ENCODE measurements at places on chromosomes 12 and 14.
A peak's percentile ranks its signal among the peaks of the same experiment; 100 is the strongest.

DNA sequence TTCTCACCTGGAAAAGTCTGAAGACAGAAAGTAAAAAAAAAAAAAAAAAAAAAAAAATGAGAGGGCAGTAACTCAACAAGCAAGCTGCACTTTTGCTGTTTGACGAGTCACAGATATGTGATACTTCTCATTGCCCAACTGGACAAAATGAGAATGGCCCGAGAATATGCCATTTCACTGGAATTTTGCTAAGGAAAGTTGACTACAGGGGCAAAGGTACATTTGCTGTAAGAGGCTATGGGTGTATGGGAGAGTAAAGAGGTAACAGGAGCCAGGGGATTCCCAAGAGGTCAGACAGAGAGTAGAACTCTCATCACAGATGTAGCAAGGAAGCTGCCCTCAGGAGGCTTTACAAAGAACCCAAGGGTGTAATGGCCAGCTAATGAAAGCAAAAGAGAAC is 22.9 kb downstream of the KIF21A start:
- DNase-seq: no peak

- DNase-seq: peak; percentile 23
Observed at GRCh38 chr14:54366736-54367735, 29.8 kb upstream of the CDKN3 start.

DNA sequence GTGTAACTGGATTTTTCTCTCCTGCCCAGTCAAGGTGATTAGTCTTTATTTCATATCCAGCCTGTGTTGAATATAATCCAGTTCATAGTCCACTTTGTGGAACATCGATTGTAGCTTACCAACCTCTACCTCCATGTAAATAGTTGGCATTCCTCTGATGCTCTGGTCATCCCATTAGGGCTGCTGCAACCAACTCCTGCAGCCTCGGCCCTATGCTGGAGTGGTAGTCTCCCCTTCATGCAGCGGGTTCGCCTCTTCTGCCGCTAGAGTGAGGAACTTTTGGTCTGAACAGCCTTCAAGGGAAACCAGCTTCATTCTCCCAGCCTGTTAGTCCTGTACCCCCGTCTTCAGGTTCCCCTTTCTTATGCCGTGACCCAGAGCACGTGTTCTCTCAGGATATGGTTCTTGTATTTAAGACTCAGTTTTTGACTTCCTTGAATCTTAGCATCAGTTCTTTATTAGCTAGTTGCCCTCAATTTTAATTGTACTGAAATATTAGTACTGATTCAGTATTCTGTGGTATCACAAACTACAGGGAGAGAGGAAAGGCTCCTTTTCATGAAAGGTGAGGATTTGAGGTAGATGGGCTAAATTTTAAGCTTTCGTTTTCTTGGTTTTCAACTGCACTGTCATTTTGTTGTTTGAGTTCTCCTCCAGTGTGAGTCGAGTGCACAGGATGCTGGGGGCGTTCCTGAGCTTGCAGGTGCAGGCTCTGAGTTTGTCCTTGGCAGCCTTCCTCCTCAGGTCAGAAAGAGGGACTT is 33.2 kb downstream of the ZNF664 start:
- no peak for DNase-seq

- no peak for DNase-seq
Observed at GRCh38 chr12:34335819-34336262, 313.5 kb downstream of the ALG10 start.

DNA sequence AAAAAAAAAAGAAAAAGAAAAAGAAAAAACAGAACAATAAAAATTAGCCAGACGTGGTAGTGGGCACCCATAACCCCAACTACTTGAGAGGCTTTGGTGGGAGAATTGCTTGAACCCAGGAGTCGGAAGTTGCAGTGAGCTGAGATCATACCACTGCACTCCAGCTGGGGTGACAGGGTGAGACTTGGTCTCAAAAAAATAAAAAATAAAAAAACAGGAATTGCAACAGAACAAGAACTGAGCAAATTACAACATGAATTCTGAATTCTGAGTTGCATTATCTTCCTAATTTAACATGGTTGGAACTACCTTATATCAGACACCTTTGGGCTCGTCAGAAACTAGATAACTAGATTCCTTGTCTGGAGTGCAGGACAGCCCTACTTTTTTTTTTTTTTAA is 53.3 kb upstream of the NR2C1 start:
- no peak for DNase-seq

DNA sequence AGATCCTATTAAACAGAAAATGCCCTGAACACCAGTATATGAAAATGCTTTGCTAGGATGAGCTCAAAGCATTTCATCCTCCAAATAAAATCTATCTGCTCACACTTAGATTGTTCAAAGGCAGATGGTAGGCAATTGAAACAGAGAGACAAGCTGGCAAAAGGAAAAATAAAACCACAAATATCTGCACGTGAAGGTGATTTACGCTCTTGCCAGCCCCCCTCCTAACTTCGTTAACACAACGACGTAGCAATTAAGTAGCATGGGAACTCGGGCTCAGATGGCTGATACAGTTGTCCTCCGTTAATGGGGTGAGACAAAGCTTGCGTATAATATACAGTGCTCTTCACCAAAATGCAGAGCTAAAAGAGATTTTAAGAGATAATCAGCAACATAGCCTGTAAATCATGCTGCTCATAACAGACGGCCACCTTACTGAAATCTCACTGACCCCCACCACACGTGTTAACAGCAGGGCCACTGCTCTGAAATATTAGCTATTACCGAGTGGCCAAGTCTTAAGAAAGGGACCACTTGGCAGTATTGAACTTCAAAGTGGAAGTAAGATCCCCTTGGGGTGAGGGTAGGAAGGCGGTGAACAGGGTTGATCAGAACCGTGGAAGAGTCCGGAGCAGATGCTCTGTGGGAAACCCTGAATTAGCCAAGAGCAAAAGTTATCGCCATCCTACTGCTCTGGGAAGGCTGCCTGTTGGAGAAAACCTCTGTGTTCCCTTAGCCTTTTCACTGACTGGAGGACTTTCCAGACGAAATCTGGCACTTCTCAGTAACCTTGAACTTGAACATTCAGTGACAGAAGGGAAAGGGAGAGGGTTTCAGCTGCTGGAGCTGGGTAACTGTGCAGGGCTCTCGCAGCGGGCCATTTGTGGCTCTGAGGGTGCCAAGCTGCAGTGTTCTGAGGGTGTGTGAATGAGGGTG is 23.1 kb downstream of the ETV6 start:
- DNase-seq: no peak

- DNase-seq: peak; percentile 97
Observed at GRCh38 chr12:103495469-103496456, at the start of gene C12orf42. TSS of gene C12orf42 (minus strand) at chr12:103495968. CDS start at chr12:103478426, 17,542 bp downstream.

GRCh38 chr12:115468087-115468510 is 784.1 kb upstream of the TBX3 start:
- DNase-seq: no peak

DNA sequence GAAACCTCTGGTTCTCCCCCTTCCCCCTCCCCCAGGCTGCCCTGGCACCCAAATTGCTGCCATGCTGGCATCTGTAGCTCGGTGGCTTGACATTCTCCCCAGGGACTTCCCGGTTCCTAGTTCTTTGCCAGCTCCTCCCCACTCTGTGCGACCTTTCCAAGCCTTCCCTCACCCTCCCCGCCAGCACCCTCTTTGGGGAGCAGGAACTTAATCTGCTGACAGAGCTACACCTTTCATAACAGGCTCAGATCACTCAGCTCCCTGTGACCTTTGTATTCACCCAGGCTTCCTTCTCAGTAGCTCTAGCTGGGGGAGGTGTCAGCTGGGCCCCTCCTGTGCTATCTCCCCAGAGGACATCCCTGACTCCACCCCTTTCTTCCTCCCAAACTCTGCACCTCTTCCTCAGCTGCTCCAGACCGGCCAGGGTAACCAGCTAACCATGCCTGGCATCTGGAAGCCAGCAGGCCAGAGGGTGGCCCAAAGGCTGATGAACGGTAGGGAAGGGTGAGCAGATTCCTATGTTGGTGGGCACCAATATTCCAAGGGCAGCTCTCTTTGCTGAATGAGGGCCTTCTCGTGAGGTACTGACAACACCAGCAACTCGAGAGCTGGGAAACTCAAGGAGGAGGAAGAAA is 1.8 kb upstream of the COX14 start:
- DNase-seq: no peak

- DNase-seq: no peak
Observed at GRCh38 chr14:75875958-75876357, 105.8 kb downstream of the TGFB3 start.

GRCh38 chr14:100158566-100159093 is 815 bp downstream of the DEGS2 start:
- no peak for DNase-seq

GRCh38 chr14:27660683-27661082 is 1062.8 kb upstream of the NOVA1 start:
- DNase-seq: no peak

DNA sequence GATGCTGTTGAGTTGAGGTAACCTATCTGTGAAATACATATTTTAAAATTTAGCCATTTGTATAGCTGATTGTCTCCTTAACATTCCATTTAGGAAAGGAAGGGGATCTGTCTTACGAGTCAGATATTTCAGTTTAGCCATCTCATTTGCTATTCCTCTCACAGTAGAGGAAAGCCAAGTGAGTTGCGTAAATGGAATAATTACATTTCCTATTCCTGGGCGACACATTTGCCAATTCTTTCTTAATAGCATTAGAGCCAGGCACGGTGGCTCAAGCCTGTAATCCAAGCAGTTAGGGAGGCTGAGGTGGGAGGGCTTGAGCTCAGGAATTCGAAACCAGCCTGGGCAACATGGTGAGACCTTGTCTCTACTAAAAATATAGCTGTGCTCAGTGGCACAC is 116.3 kb downstream of the TMX1 start:
- DNase-seq: no peak

GRCh38 chr12:132141976-132142678 is 2.0 kb downstream of the DDX51 start:
- no peak for DNase-seq

DNA sequence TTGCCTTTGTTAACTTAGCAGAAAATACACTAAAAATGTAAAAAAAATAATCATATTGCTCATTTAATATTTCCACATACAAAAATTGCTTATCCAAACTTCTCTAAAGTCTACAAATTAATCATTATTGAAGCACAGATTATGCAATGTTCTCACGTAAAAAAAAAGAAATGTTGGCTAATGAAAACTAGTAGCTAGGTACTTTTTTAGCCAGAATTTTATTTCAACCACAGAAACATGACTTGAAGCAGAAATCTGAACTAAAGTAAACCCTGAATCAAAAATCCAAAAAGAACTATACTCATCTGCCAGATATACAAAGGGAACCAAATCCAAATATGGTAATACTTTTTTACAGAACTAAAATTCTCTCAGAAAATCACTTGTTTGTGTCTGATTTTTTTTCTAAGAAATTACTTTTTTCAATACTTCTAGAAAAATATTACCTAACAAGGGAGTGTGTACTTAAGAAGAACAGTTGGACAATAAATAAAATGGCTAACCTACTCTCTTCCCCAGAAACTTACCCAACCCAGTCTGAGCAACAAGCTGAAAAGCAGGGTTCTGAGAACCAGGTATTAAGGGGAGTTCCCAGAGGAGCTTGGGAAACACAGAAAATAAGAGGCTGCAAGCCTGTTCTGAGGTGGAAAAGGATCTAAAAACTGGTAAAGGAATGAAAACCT is 78.4 kb upstream of the RAP1B start:
- DNase-seq: no peak

- no peak for DNase-seq
Observed at GRCh38 chr12:104725610-104726009, 232.5 kb downstream of the SLC41A2 start.

- DNase-seq: peak; percentile 82
Observed at GRCh38 chr12:29783773-29784666, at the start of gene TMTC1. TSS of gene TMTC1 (minus strand) at chr12:29783942. CDS start at chr12:29783751, 191 bp downstream.

GRCh38 chr12:44875417-44875953 is 630 bp downstream of the NELL2 start:
- DNase-seq: no peak

DNA sequence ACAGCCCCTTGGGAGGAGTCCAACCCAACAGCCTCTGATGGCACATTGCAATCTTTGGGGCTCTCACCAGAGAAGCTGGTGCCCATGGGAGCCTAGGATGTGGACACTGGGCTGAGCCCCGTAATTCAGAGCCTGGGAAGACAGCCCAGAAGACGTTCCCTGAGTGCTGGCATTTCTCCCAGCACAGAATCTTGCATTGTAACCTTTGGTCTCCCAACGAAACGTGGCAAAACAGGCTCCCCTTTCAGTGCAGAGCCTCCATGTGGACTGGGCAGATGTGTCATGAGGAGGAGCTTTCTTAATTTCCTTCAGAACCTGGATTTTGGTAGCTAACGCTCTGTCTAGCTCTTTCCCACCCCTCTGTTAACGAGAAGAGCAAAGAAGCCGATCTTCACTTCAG is 26.3 kb downstream of the BATF start:
- DNase-seq: no peak

DNA sequence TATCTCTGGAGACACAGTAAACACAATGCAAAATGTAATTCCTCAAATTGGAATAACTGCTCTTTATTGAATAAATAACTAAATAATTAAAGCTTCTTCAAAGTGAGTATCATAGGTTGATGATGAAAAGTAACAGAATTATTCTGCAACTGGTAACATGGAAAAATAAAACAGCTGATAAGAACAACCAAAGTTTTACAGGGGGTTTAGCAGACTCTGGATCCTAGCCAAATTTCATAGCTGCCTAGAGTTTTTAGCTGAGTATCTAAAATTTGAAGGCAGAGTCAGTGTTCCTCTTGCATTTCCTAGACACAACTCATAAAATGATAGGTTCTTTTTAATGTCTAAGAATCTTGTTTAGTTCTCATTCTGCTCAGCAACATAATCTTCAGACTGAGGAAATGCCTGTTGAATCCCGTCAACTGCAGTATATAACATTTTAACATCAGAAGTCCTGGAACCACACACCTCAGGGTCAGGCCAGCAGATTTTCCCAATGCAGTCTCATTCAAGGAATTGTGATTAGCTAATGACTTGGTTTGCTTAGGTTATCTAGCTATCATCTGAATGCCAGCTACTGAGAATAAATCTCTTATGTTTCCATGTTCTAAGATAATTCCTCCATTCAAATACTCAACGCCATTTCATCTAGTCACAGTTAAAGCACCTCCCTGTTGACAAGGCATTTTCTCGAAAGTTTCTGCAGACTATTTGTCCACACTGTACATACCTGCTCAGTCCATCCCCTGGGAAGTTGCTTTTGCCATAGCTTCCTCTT is 411.6 kb downstream of the BCAT1 start:
- no peak for DNase-seq

DNA sequence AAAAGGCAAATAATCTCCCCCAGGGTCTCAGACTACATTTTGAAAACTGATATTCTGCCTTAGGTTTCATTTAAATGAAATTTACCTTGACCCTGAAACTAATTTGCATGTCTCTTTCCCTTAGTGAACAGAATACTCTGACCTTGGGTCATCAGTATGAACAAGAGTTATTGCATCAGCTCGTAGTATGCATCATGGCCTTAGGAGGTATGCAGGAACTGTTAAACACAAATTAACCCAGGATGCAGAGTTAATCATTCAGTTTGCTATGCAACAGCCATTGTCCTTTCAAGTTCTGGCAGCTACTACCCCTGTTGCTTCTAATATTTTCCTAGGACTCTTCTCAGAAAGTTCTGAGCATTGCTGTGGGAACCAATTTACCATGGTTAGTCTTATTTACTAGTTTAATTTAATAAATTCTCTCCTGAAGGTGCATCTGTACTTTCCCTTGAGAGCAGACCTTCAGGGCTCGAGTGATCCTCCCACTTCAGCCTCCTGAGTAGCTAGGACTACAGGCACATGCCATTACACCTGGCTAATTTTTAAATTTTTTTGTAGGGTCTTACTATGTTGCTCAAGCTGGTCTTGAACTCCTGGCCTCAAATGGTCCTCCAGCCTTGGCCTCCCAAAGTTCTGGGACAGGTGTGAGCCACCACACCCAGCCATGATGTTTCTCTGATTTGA is 126.7 kb downstream of the TTC6 start:
- DNase-seq: no peak

GRCh38 chr12:103166949-103167348 is 209.5 kb downstream of the ASCL1 start:
- DNase-seq: no peak

GRCh38 chr12:76180401-76181277 is 96.2 kb upstream of the NAP1L1 start:
- DNase-seq: no peak
